SK-N-MC (cell line): ENCODE measurements at places on chromosomes 1 and 21.

GRCh38 chr1:115060501-115060900 lies 28.8 kb downstream of the TSPAN2 start:
- DNase-seq, result no peak

DNA sequence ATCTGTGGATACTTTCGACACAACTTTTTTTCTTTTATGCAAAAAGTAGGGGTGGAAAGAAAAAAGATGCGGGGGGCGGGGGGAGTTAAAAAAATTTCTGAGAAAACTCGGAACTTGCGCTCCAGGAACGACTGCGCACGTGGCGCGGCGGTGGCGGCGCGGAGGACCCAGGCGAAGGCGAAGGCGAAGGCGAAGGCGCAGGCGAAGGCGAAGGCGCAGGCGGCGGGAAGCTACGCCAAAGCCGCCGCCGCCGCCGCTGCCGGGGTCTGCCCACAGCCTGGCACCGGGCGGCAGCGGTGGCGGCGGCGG lies 208 bp upstream of the BARHL2 start:
- DNase-seq, result no peak

DNA sequence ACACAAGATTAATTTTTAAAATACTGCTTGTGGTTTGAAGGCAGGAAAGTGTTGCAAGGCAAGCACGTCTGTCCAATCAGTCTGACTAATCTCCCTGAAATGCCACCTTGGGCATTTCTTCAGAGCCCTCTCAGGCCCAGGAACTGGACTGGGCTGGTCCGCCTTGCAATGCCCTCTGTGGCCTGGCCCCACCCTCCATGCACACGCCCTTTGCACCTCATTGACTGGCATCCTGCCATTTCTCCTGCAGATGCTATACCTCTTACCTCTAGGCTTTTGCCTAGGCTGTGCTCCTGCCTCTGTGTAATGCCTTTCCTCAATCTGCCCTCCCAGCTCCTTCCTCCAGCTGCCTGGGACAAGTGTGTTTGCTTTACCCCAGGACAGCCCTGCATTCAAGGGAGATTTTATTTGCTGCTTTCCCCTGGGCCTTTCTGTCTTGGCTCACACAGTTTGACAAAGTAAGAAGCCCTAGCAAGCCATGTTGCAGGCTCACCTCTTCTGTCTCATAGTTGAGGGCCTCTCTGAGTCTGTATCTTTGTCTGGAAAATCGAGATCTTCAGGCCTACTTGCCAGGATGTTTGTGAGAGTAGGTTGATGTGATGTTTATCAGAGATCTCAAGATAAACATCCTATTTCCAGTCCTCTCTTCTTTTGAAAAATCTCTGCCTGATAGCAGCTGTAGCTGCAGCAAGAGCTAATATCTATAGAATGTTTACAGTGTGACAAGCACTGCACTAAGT lies 149.2 kb upstream of the JUN start:
- no peak for DNase-seq

- DNase-seq, result no peak
Measured at GRCh38 chr1:93004566-93005251, 43.4 kb upstream of the DIPK1A start.

- DNase-seq, result no peak
Measured at GRCh38 chr1:175834597-175834996, 91.2 kb upstream of the TNR start.

GRCh38 chr21:38268864-38269575 lies 12.2 kb downstream of the KCNJ15 start:
- DNase-seq, result no peak

- no peak for DNase-seq
Measured at GRCh38 chr1:156942176-156942575, 21.7 kb downstream of the LRRC71 start.

DNA sequence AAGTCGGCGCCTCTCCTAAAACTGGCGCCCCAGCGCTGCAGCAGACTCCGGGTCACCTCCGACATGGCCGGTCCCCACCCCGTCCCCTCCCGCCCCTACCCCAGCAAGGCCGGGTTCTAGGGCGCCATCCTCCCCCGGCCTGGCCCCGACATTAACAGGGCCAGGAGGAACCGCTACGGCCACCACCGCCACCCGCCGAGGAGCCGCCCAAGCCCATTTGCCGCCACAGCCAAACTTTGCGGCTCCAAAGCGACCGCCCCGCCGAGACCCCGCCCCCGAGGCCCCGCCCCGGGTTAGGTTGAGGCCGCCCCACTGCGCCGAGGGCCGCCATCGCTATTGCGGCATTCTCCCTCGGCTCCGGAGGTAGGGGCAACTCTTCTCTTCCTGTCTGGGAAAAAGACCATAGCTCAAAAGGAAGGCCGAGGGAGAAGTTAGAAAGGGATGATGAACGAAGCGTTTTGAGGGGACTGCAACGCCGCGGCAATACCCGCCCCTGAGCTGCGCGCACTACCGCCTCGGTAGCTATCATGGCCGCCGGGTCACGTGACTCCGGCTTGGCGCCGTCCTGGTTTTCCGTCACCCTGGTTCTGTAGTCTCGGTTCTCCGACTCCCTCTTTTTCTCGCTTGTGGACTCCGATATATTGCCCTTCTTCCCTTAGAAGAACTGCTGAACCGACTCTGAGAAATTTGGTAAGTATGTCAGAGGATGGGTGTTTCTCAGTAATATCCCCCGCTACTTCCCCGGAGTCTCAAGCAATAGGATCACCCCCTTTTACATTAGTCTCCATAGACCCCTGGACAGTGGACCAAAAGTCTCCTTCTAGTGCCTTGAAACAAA lies at the start of the genes AIDA and BROX:
Gene AIDA, minus strand, starts transcription at position 239 of the 838 bp plus-strand sequence. Its CDS starts 174 bp downstream, at position 65.
Gene BROX, plus strand, starts transcription at position 312 of the 838 bp plus-strand sequence. CDS start 3,136 bp downstream, outside the sequence.
- peak; percentile 50 for DNase-seq

GRCh38 chr1:8040586-8040985 lies 14.5 kb upstream of the ERRFI1 start:
- peak; percentile 37 for DNase-seq

GRCh38 chr1:85596531-85596930 lies 16.0 kb downstream of the CCN1 start:
- DNase-seq, result no peak

- DNase-seq, result no peak
Measured at GRCh38 chr1:213120386-213120785, 69.3 kb downstream of the RPS6KC1 start.

- no peak for DNase-seq
Measured at GRCh38 chr21:27570306-27570868, 603.5 kb upstream of the ADAMTS5 start.

- peak; percentile 85 for DNase-seq
Measured at GRCh38 chr1:30718091-30718635, 5.2 kb downstream of the MATN1 start.

GRCh38 chr1:229440851-229441537 lies 7.1 kb upstream of the ACTA1 start:
- DNase-seq, result no peak

DNA sequence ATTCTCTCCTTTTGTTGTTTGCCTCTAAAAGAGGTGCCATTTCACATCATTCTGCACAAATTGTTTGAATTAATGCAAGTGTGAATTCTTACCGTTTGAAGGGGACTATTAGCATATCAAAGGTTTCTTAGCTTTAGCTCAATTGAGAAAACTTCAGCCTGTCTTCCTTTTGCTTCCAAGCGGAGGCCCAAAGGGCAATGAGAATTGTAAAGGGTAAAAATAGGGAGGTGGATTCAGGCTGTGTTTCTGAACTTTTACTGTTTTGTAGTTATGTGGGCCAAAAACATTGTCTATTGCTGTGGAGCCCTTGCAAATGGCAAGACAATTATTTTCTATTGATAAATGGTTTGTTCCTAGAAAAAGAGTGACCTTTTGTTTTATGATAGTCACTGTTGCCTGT lies 3.6 kb downstream of the ADGRL2 start:
- DNase-seq, result no peak

DNA sequence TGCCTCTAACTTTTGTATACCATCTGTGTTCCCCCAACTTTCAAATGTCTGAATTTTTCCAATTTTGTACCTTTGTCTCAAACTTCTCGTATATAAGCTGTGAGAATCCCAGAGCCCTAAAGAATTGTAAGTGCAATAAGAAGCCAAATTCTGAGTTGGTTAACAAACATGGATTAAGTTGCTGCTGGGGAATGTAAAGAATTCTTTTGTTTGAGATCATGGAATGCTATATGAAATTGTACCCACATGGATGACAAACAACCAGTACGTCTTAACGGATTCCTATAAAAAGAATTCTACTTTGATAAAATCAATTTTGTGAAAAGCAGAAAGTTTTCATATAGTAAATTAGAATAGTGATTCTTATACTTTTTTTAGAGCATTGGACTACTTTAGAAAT lies 72.4 kb upstream of the CYP2J2 start:
- no peak for DNase-seq

DNA sequence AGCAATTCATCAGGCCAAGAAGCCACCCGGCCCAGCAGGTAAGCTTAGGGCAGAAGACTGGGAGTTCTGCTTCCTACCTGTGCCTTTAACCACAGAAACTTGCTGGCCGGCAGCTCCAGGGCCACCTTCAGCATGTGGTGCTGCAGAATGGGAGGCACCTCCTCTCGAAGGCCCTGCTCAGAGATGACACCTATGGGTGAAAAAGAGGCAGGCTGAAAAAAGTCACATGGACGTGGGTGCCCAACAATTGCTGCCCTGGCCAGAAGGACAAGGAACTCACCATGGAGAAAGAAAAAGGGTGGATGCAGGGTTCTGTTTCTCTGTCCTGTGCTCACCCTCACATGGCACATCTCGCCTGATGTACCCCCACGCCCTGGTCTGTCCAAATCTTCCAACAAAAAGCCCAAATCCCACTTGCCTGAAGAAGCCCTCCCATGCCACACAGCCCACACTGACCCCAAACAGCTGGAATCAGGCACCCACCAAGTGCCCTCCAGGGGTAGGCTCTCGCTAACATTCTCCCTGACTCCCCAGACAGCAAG lies 33.0 kb downstream of the URB1 start:
- DNase-seq, result no peak

- no peak for DNase-seq
Measured at GRCh38 chr21:28228636-28228995, 764.1 kb downstream of the LTN1 start.

GRCh38 chr1:150060260-150060659 lies 7.3 kb upstream of the VPS45 start:
- DNase-seq, result no peak

DNA sequence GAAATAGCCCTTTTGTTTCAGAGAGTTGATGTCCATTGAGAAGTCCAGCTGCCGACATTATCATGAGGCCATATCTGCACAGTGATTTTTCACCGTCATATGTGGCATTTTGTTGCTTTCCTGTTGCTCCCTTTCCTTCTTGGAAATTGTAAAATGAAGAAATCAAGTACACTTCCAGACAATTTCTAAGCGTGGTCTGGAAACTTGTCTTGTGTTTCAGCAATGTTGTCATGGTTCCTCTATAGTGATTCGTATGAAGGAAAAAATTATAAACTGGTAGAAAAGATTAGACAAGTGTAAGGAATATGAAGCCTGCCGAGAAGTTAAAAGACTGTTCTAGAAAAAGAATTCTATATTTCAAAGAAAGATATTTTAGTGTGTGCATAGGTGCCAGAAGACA lies 17.7 kb downstream of the NTNG1 start:
- no peak for DNase-seq

DNA sequence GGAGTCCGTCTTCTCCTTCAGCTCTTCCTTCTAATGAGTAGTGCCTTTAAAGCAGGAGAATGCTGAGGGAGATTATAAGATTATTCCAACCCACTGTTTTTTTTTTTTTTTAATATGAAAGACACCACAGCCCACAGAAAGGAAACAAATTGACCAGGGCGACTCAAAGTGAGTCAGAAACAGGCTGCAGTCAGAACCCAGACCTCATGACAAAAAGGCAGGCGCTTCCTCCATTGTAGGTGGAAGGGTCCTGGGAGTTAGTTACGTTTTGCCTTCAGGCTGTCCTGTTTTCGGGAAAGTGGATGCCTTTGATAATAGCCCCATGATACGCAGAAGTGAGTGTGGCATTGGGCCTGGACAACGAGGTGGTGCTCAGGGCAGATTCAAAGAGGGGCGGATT lies 21.0 kb downstream of the PLXNA2 start:
- DNase-seq, result no peak

- DNase-seq, result no peak
Measured at GRCh38 chr1:230507236-230507635, 81.1 kb upstream of the PGBD5 start.

GRCh38 chr1:78355656-78356055 lies 135.1 kb upstream of the PTGFR start:
- DNase-seq, result no peak

DNA sequence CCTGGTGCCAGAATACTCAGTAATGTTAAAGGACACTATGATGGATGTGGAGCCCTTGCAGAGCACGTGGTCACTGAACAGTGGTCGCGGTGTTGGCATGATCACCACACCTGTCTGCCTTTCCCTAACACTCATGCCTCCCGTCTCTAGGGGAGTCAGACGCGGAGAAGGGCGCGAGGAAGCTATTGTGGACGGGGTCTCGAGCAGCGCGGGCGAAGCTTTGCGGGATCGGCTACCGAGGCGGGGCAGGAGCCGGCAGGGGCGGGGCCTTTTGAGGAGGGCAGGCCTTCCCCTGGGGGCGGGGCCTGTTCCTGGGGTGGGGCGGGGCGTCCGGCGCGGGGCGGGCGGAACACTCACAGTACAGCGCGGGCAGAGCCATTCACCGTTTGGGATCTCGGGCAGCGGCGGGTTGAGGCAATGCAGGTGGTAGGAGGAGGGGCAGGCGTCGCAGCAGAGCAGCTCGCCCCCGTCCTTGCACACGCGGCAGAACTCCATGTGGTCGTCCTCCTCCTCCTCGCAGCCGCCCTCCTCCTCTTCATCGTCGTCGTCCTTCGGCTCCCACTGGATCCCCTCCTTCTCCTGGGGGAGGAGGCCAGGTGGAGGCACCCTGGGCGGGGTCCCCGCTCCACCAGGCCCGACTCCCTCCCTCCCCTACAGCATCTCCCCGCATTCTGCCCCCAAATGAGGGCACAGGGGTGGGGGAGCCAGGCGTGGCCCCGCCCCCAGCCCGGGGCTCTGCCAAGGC lies 31.5 kb downstream of the CHD5 start:
- no peak for DNase-seq

GRCh38 chr1:92804721-92805201 lies 19.9 kb upstream of the EVI5 start:
- DNase-seq, result peak; percentile 76

- DNase-seq, result no peak
Measured at GRCh38 chr1:177631770-177632169, 338.1 kb downstream of the SEC16B start.

DNA sequence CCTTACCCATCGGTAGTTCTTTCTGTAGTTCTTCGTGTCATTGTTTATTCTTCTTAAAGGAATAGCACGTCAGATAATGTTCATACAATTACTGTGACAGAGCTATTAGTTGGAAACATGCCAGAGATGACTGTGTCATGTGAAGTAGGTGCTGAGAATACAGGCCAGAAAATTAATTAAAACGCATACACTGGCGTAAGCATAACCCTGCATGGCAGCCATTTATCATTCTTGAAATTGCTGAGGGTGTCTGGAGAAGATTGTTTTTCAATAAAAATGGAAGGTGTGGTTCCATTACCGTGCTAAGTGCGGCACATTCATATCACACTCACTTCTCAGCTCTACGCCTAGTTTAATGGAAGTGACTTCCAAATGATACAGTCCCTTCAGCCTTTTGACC lies 7.8 kb downstream of the ETS2 start:
- no peak for DNase-seq

GRCh38 chr1:167165948-167166689 lies 54.6 kb upstream of the POU2F1 start:
- no peak for DNase-seq
